CD4-positive, alpha-beta memory T cell (primary cell): ENCODE measurements at places on chromosomes 2 and 18.

DNA sequence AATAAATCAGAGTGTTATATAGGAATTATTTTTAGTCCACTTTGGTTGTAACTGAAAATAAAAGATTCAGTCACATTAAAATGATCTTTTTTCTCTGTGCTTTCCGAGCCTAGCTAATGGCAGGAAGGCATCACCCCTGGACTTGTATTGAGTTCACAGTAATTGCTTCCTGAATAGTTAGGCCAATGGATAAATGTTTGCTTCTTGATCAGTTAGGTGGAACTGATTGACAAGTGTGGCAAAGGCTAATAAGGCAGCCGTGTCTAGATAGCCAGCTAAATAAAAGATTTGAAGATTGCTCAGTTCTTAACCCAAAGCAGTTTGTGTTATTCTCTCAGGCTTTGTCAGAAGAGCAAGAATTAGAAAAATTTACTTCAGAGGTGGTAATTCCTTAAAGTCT lies 20.8 kb downstream of the FAM171B start:
- no peaks in the 10 kb centered on the region for H3K4me1 ChIP-seq
- H3K36me3 ChIP-seq = no peaks in the 10 kb centered on the region
- no peak for DNase-seq
- H3K4me3 ChIP-seq = no peak overlapping the region
- no peak overlapping the region for H3K27ac ChIP-seq

DNA sequence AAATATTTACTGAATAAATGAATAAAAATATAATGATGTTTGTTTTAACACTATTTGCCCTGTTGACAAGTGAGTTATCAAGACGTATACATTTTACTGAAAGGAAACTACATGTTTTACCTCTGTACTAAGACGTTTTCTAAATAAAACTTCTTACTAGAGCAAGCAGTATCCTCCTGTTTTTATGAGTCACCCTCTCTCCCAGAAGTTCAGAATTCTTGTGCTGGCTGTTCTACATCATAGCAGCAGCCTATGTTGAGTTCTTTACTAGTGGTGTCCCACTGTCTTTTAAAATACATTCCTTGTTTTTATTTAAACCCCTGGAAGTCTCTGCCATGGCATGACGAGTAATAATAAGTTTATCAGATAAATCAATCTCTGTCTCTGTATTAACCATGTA lies 297.4 kb downstream of the CALCRL start:
- no peak for DNase-seq
- H3K4me1 ChIP-seq = no peaks in the 10 kb centered on the region
- no peaks in the 10 kb centered on the region for H3K36me3 ChIP-seq
- no peak overlapping the region for H3K4me3 ChIP-seq
- no peaks in the 10 kb centered on the region for H3K27me3 ChIP-seq
- no peak overlapping the region for H3K27ac ChIP-seq

GRCh38 chr2:194304191-194304590 lies 1352.8 kb upstream of the SLC39A10 start:
- no peak overlapping the region for H3K27ac ChIP-seq
- no peaks in the 10 kb centered on the region for H3K36me3 ChIP-seq
- H3K27me3 ChIP-seq = no peaks in the 10 kb centered on the region
- no peak overlapping the region for H3K4me3 ChIP-seq
- H3K4me1 ChIP-seq = no peaks in the 10 kb centered on the region

- peaks cover 13% of the 10 kb centered on the region for H3K4me1 ChIP-seq
- no peak for DNase-seq
- H3K27ac ChIP-seq = no peak overlapping the region
- no peak overlapping the region for H3K4me3 ChIP-seq
- peaks cover 16% of the 10 kb centered on the region for H3K27me3 ChIP-seq
- no peaks in the 10 kb centered on the region for H3K36me3 ChIP-seq
Observed at GRCh38 chr2:201880993-201881611, 74.8 kb downstream of the CDK15 start.

DNA sequence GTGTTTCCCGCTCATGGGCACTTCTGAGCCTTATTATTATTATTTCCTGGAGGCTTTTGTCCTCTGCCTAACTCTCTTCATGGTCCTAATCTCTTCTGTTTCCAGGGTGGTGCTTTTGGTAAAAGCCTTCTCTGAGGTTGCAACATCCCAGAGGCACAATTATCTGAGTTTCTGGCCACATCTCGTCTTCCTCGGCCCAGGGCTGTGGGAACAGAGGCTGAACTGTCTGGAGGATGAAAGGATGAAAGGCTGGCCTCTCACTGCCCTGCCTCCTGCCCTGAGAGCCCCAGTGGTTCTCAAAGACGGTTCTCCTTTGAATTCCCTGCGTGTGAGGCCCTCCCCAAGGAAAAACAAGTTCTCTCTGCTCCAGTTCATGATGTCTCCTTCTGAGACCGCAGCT lies 13.8 kb downstream of the GYPC start:
- no peak overlapping the region for H3K27ac ChIP-seq
- H3K27me3 ChIP-seq = no peaks in the 10 kb centered on the region
- no peak for DNase-seq
- H3K36me3 ChIP-seq = peaks cover 13% of the 10 kb centered on the region

DNA sequence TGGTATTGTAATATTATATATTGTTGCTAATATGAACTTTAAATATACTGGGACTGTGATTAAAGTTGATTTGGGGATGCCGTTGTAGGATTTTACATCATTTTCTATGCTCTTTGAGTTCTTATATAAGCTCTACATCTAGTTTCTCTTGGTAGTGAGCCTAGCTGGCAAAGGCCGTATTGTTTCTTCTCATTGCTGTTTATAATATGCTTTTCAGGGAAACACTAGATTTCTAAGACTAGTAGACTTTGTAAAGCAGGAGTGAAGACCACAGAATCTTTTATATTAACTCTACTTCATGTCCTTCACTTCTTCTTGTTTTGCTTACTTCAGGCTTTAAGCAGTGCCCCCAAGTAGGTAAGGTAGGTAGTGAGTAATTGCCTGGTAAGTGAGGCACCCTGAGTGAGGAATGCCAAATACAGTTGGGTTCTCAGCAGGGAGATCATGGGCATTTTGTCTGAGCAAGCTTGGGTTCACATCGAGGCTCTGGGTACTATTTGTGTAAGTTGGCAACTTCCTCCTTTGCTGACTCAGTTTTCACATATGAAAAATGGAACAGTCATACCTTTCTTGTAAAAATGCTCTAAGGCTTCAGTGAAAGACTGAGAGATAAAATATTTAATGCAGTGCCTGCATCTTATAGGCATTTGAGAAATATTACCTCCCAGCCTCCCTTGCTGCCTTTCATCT lies 96.4 kb downstream of the RNF144A start:
- no peaks in the 10 kb centered on the region for H3K27me3 ChIP-seq
- DNase-seq = no peak
- peaks cover 15% of the 10 kb centered on the region for H3K4me1 ChIP-seq
- no peak overlapping the region for H3K27ac ChIP-seq
- no peaks in the 10 kb centered on the region for H3K36me3 ChIP-seq
- no peak overlapping the region for H3K4me3 ChIP-seq

DNA sequence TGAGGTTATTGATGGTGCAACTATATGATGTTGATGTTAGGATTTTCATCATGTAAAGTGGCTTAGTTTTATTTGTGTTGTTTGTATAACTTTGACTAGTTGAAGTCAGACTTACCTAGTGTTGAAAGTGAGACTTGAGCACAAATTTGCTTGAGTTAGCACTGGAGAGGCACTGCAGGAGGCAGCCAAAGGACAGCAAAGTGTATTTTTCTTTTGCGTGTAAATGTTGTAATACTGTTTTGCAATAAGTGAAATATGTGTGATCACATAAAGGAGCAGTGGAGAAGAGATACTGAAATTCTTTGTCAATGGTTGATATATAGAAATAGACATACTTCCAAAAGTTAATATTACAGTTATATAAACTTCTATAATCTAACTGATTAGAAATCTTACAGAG lies 332.0 kb upstream of the RAB12 start:
- H3K4me1 ChIP-seq = no peaks in the 10 kb centered on the region
- no peak overlapping the region for H3K4me3 ChIP-seq
- H3K36me3 ChIP-seq = no peaks in the 10 kb centered on the region
- no peak for DNase-seq
- H3K27ac ChIP-seq = no peak overlapping the region
- H3K27me3 ChIP-seq = no peaks in the 10 kb centered on the region

- no peak overlapping the region for H3K4me3 ChIP-seq
- H3K36me3 ChIP-seq = no peaks in the 10 kb centered on the region
- H3K27me3 ChIP-seq = no peaks in the 10 kb centered on the region
- H3K27ac ChIP-seq = no peak overlapping the region
Observed at GRCh38 chr2:160373666-160374065, 119.9 kb downstream of the RBMS1 start.

DNA sequence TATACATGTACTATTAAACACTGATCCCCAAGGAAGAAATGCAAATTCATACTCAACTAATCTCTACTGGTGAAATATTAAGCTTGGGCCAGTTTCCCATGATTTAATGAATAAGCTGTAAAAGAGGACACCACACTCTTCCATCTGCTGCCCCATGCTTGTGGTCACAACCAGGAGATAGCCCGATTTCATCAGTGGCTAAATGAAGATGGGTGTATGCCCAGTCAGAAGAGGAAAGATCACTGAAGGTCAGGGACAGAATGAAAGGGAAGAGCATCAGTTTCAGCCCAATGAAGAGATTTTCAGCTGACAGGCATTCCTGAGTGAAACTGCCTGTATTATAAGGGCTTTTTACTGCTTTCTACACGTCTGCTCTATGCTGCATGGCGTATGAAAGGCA lies 103.5 kb downstream of the KCNS3 start:
- H3K4me3 ChIP-seq = no peak overlapping the region
- H3K36me3 ChIP-seq = no peaks in the 10 kb centered on the region
- H3K4me1 ChIP-seq = no peaks in the 10 kb centered on the region
- H3K27ac ChIP-seq = no peak overlapping the region
- no peak for DNase-seq

- no peak for DNase-seq
- no peaks in the 10 kb centered on the region for H3K36me3 ChIP-seq
- no peaks in the 10 kb centered on the region for H3K27me3 ChIP-seq
- H3K4me3 ChIP-seq = no peak overlapping the region
- H3K4me1 ChIP-seq = no peaks in the 10 kb centered on the region
Observed at GRCh38 chr2:59322005-59322404, 1080.9 kb upstream of the FANCL start.

DNA sequence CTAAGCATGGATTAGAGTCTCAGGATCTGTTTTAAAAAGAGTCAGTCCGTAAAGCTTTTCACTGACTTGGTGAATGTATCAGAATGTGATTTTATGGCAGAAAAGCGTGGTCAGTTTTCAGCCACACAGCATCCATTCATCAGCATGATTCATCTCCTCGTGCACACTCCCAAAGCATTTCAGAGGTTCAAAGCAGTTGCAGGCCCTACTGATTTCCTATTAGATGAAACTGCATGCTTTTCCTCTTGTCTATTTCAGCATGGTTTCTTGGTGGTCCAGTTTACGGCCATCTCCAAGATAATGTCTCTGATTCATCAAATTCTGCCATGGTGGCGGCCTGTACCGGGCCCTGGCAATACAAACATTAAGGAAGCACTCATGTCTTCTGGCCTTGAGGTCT lies 4.8 kb upstream of the PARD6G start:
- H3K36me3 ChIP-seq = no peaks in the 10 kb centered on the region
- no peak for DNase-seq
- H3K27ac ChIP-seq = no peak overlapping the region

GRCh38 chr2:107648781-107649404 lies 177.8 kb upstream of the RGPD4 start:
- H3K4me3 ChIP-seq = no peak overlapping the region
- no peak for DNase-seq
- H3K27ac ChIP-seq = no peak overlapping the region
- no peaks in the 10 kb centered on the region for H3K4me1 ChIP-seq
- H3K27me3 ChIP-seq = no peaks in the 10 kb centered on the region
- no peaks in the 10 kb centered on the region for H3K36me3 ChIP-seq
